Stimulated activated naive CD4-positive, alpha-beta T cell treated with Interleukin-2 at 50 U/mL for 16 hours (primary cell): ENCODE measurements at places on chromosomes 1 and 21.

DNA sequence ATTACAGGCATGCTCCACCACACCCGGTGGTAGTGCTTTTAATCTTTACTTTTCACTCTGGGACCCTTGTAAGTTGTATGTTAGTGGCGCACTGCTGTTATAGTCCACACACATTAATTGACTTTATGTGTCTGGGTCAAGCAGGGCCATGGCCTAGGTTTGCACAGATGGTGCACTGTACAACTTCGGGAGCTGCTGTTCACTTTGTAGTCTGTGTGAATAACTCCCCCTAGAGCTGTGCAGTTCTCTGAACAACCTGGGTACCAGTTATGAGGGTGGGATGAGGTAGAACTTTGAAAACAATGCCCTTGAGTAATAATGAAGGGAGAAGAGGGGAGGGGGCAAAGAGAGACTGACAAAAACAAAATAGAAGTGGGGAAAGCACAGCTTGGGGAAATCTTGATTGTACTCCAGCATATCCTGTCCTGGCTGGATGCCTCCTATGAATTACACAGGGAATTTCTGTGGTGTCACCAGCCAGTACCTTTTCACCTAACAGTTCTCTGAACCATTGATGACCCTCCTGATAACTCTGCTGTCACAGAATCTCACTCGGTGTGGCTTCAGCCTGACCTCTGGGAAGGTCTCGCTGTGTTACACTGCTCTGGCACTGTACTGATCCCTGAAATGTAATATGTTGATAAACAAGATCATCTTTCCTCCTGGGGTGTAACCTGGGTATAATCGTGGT is 2.2 kb downstream of the PTGFRN start:
- no peak for DNase-seq

DNA sequence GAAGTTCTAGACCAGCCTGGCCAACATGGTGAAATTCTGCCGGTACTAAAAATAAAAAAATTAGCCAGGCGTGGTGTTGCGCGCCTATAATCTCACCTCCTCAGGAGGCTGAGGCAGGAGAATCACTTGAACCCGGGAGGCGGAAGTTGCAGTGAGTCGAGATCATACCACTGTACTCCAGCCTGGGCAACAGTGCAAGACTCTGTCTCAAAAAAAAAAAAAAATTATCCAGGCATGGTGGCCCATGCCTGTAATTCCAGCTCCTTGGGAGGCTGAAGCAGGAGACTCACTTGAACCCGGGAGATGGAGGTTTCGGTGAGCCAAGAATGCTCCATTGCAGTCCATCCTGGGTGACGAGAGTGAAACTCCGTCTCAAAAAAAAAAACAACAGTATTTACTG is 18.5 kb upstream of the RAB42 start:
- DNase-seq, result no peak

- DNase-seq, result no peak
Observed at GRCh38 chr1:105891308-105891707, 1165.2 kb upstream of the PRMT6 start.

GRCh38 chr1:146012703-146013558 is 8.6 kb downstream of the HJV start:
- DNase-seq, result peak; percentile 27

DNA sequence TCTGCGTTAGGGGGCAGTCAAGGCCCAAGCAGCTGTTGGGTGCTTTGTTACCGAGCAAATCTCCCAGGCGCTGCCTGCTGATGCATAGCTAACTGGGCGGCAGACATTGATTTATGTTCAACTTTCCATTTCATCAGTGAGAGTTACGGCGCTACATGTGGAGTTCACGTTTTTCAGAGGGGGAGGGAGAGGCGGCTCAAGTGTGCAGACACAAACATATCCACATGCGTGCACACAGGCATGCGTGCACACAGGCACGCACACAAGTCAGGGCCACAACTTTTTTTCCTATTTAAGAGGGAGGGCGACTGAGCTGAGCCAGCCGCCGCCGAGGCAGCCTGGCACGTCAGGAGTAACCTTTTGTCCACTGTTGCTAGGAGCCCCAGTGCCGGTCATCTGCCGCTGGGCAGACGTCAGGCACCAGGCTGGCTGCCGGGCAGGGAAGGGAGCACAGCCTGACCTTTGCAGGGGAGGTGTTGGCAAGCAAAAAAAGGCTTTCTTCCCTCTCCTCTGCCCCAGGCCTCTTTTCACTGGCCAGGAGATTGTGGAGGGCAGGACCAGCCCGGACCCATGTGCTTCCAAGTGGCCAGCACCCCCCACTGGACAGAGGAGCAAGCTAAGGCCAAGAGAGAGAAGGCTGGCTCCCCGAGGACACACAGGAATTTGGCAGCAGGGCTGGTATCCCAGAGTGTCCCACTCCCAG is 73.3 kb downstream of the MRPL37 start:
- DNase-seq, result no peak

- no peak for DNase-seq
Observed at GRCh38 chr1:20266642-20267041, 24.0 kb upstream of the VWA5B1 start.
